ENCODE measurements at places on chromosomes 5 and 9.

DNA sequence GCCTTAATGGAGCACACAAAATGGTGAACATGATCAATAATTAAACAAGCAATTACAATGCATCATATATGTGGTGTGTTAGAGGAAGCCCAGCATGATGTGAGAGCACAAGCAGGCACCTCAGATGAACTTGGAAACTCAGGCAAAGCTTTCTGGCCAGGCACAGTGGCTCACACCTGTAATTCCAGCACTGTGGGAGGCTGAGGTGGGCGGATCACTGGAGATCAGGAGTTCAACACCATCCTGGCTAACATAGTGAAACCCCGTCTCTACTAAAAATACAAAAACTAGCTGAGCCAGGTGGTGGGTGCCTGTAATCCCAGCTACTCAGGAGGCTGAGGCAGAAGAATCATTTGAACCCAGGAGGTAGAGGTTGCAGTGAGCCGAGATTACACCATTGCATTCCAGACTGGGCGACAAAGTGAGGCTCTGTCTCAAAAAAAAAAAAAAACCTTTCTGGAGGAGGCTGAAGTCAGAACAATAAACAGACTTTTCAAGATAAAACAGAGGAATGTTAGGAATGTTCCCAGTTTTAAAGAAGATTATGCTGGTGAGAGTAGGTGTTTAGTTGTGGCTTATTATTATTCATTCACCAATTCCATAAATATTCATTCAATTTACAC lies 159.4 kb downstream of the CEMIP2 start:
- DNase-seq: no peak

DNA sequence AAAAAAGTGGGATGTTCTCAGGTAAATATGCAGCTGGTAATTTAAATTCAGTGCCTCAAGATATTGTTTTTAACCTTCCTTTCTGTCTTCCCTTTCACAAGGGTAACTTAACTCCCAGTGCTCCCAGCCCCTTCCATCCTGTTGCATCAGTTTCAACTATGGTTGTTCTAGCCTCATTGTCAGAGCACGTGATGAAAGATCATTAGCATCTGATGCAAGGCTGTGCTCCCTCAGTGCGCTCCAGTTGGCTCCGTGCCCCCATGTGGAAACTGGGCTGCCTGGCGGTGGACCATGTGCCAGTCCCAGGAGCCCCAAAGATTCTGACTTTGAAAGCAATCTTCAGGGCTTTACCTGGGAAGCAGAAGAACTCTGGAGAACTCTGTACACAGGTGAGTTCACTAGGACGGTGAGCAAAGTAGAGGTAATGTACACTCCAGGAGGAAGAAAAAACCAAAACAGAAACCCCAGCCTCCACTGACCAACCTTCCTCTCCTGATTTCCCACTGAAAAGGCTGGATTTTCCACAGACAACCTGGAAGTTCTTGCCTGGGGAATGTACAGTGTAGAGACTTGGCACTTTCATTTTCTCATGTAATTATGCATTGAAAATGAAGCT lies 96.9 kb downstream of the SLC1A3 start:
- DNase-seq: no peak

- no peak for DNase-seq
These were observed 984.1 kb downstream of the TLE4 start for GRCh38 chr9:80555782-80556325.

- DNase-seq: no peak
These were observed 51.2 kb downstream of the PARP8 start for GRCh38 chr5:50717651-50718050.

DNA sequence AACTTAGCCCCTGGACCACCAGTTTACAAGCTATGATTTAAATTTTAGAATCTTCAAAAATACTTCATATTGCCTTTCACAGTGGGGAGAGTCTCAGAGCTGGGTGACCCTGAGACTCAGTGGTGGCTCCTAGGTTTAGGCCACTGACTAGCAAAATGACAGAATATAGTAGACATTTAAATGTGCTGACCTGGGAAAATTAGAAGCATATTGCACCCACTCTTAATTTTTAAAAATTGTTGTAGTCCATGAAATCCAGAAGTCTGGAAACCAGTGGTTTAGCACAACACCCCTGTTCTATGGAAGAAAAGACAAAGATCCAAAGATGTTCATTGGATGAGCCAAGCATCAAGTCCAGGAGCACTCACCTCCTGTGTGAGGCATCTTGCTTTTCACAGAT lies 75.0 kb upstream of the PAPPA start:
- no peak for DNase-seq

GRCh38 chr9:4933177-4933576 lies 51.9 kb upstream of the JAK2 start:
- no peak for DNase-seq

DNA sequence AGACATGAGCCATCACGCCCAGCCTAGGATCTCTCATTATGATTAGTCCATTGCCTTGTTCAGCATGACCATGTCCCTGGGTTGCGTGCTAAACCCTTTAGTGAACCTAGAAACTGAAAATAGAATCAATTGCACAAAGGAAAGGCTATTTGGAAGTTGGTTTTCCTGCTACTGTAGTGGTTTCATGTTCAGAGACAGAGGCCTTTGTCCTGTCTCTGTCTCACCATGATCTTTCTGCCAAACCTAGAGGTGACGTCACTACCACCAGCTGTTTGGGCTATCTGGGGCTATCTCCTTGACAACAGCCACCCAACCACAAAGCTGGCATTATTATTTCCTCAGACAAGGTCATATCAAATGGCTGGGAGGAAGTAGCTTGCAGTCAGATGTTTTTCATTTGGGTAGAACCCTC lies 4.0 kb upstream of the CDK5RAP2 start:
- no peak for DNase-seq

DNA sequence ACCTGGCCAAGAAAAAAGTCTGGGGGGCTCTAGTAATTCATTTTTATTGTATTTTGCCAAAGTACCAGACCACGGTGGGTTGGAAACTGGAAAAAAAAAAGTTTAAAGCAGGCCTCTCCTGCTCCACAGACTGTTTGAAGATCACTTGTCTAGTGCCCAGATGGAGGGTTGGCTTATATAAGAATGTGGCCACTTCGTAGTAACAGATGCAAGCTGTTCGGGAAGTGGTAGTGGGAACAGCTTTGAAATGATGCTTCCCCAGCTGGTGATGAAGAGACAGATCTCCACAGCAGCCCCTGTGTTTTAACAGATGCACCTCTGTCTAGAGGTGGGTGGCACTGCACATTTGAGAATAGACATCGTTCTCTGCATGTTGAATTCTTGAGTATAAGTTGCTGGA lies 54.3 kb upstream of the DMRT3 start:
- no peak for DNase-seq

GRCh38 chr9:97773091-97773490 lies 76.0 kb upstream of the XPA start:
- DNase-seq: no peak

DNA sequence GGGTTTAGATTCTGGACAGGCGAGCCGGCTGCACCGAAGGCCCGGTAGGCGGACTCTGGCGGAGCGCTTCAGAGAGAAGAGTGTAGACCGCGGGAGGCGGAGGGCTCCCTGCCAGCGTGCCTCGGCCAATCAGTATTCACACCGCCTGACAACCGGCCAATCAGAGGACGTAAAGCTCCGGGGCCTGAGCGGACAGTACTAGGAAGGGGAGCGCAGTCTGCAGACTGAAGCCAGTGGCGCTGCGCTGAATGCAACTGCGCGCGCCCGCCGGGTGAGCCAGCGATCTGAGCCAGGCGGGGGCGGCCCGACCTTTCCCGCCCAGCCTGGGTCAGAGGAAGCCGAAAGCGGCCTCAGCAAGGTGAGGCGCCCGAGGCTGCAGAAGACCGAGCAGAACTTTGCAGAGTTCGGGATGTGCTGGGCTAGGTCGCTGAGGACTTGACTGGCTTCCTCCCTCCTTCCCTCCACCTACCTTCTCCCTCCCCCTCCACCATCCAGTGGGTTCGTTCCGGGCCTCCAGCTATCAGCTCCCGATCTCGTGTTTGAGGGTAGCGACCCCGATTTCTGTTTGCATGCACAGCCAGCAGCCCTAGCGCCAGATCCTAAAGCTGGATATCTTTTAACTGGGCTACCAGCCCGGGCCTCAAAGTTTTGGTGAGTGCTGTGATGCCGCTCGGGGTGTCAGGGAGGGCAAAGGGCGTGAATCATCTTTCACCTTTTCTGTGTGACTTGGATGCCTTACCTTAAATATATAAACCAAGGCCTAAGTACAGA lies at the start of gene DMRT2:
Gene DMRT2, plus strand, starts transcription at position 233 of the 771 bp plus-strand sequence. CDS start 1,257 bp downstream, outside the sequence.
- no peak for DNase-seq

- no peak for DNase-seq
These were observed 92.5 kb downstream of the SIL1 start for GRCh38 chr5:139105621-139106071.

DNA sequence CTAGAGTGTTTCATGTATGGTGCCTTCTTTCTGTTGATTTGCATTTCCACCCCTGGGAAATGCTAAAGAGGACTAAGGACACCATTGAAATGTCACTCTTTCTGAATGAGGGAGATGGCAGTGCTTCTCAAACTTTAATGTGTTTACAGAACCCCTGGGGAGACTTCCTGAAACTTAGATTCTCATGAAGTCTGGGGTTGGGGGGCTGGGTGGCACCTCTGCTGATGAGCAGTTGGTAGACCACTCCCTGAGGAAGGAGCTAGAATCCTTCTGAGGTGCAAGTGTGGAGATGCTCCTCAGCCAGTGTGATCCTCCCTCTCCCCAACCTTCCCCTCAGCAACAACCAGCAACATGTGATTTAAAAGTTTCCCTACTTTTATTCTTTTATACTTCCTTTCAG lies 546.8 kb downstream of the LRRC70 start:
- DNase-seq: no peak

- no peak for DNase-seq
These were observed 33.5 kb upstream of the JADE2 start for GRCh38 chr5:134491841-134492442.

DNA sequence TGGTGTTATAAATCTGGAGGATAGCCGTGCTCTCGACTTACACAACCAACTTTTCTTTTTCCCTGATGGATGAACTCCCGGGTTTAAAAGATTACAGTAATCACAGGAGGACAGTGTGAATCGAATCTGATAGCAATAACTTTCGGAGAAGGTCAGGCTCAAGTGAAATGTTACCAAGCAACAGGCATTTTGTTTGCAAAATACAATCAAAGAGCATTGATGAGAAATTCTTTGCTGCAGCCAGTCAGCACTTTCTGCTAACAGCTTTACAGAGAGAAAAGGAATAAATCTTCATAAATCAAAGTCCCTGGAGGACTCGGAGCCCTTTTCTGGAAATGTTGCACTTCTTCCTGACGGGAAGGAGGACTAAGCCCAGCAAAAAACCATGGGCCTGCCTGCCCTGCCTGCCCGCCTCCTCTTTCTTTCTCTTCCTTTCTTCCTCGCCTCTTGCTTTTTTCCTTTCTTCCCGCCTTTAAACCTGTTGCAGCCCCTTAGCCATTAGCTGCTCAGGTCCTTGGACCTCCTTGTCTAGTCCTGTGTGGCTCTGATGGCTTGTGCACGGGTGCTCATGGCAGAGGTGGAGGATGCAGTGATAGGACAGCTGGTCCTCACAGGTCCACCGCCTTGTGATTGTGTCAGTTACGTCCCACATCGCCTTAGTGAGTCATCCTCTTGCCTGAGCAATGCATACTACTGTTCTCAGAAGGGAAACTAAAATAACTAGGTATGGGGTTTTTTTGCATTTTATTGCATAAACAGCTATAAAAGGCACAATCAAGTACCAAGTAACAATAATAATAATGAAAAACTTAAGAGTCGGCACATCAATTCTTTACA lies 6.2 kb downstream of the DMRT3 start:
- DNase-seq: no peak

- no peak for DNase-seq
These were observed 26.9 kb downstream of the EGFLAM start for GRCh38 chr5:38285226-38285625.

- no peak for DNase-seq
These were observed 216.2 kb upstream of the PIK3R1 start for GRCh38 chr5:67999391-67999790.

DNA sequence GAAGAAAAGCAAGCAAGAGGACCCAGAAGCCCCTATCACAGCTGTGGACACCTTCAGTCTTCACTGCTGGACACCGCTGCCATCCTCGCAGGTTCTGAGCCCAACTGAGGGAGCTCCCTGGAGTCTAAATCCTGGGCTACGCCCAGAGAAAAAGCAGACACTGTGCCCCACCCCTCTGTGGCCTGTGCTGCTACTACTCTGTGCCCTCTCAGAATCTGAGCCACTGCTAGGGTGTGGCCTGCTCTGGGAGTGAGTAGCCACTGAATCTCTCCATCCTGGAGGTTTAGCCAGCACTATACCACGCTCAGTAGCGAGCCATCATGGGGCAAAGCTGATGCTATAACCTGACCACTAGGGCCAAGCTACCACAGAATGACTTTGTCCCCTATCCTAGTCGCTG lies 338.2 kb downstream of the NPR3 start:
- DNase-seq: peak; percentile 81

- DNase-seq: no peak
These were observed 169.6 kb downstream of the TLE4 start for GRCh38 chr9:79741381-79741780.
